Stimulated activated CD8-positive, alpha-beta memory T cell treated with anti-CD3 and anti-CD28 coated beads, Interleukin-2, amount 100 ng/mL, for 48 hours (primary cell): ENCODE measurements at places on chromosomes 5 and 9.
A peak's percentile ranks its signal among the peaks of the same experiment; 100 is the strongest.

GRCh38 chr9:120895951-120896350, 19.0 kb upstream of the PHF19 start:
- DNase-seq, result no peak

DNA sequence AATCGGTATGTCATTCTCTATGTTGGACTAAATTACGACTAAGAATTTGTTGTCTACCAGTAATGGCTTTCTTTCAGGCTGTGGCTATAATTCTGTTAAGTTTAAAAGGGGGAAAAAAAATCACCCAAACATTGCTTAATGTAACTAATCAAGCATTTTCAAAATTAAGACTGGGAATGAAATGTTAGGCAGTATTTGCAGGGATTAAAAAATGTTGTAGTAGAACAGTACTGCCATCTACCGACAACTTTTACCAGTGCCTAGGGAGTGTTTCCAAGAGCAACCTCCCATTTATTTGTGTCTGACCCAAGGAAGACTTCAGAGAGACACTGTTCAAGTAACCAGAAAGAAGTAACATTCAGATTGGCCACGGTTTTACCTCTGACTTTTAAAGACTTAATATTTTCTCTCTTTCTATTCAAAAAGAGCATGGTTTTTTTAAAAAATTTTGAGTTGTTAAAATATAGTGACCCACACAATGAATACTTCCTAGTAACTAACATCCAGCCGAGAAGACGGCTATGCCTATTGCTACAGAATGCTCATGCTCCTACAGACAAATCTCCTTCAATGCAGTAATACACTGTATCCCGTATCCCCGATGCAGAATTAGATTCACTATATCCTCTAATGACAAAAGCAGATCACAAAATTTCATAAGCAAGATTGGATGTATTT, 92.4 kb downstream of the ARL15 start:
- DNase-seq, result peak; percentile 3

DNA sequence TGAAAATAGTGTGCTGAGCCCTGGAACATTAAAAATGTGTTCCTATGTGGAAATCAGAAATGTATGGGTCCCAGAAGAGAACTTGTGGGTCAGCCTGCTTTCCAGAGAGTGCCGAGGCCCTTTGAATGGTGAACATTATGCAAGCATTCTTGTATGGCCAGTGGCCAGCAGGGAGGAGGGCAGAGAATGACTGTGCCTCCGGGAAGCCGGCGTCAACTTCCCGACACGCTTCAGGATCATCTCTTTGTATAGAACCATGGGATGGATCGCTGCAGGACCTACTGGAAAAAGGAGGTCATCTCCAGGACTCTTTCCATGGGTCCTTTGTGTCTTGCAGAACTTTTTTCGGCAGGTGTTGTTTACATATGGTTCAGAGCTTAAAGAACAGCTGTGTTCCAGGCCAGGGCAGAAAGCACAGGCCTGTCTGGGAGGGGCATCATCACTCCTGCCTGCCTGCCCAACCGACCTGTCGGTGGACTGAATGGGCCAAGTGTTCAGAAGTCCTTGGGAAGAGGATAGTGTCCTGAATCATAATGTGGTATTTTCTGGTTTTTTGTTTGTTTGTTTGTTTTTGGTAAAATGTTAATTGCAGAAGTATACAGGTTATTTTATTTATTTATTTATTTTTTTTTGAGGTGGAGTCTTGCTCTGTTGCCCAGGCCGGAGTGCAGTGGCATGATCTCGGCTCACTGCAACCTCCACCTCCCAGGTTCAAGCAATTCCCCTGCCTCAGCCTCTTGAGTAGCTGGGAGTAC, 9.0 kb downstream of the PRRC2B start:
- DNase-seq, result no peak

GRCh38 chr5:62717301-62717933, 138.8 kb downstream of the LRRC70 start:
- no peak for DNase-seq
